ENCODE measurements at places on chromosomes 4 and X.

GRCh38 chr4:3363411-3364141 lies 70.8 kb downstream of the RGS12 start:
- no peak for DNase-seq

DNA sequence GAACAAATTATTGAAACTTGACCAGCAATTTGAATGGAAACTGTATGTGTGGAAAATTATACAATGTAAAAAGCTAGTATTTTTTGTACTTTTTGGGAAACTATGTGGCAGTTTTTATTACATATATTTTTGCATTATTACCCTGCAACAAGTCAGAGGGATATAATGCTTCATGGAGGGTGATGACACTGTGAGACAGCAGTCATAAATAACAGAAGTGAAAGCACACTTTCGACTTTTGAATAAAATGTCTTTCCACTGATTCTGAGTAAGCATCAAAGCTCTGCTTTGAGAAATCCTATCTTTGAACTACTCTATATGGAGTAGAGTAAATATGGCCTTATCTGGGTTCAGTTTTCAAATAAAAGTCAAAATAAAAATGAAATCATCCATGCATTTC lies 122.6 kb upstream of the PABPC4L start:
- no peak for DNase-seq

GRCh38 chr4:82501154-82501442 lies 60.7 kb downstream of the TMEM150C start:
- no peak for DNase-seq

DNA sequence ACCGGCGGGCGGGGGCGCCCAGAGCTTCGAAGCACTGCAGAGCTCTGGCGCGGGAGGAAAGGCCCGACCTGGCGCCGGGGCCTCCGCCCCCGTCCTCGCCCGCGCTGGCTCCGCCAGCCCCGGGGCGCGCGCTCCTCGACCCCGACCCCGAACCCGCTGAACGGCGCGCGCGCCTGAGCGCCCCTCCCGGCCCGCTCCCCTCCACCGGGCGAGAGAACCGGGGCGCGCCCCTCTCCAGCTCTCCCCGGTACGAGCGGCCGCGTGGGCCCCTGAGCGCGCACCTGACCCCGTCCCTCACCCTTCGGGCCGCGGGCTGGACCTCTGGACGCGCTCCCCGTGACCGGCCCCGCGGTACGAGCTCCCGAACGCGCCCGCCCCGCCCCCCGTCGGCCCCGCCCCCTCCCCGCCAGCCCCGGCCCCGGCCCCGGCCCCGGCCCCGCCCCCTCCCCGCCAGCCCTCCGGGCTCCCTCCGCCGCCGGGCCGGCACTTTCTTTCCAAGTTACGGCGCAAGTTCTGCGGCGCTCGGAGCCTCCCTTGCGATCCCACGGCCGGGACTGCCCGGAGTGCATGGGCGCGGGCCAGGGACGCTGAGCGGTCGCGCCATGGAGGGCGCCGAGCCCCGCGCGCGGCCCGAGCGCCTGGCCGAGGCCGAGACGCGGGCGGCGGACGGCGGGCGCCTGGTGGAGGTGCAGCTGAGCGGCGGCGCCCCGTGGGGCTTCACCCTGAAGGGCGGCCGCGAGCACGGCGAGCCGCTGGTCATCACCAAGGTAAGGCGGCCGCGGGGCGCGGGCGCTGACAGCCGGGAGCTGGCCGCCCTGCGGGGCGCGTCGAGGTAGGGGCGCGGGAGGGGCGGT lies at the start of gene SHROOM2:
Gene SHROOM2, plus strand, starts transcription at position 486 of the 854 bp plus-strand sequence. Its CDS starts 117 bp downstream, at position 603.
- DNase-seq, result no peak

DNA sequence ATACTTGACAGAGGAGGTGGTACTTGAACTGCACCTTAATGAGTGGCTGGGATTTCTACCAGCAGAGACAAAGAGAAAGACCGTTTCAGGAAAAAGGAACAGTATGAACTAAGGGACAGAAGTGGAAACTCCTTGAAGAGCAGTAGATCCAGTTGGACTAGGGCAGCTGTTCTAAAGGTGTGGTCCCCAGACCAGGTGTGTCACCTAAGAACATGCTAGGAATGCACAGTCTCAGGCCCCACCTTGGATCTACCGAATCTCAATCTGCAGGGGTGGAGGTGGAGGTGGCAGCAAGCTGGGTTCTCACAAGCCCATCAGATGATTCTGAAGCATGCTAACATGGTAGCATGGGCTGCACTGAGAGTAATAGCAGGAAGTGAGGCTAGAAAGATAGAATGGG lies 22.3 kb downstream of the DAPP1 start:
- no peak for DNase-seq

- DNase-seq, result no peak
Measured at GRCh38 chr4:8828869-8829268, 42.8 kb downstream of the HMX1 start.

DNA sequence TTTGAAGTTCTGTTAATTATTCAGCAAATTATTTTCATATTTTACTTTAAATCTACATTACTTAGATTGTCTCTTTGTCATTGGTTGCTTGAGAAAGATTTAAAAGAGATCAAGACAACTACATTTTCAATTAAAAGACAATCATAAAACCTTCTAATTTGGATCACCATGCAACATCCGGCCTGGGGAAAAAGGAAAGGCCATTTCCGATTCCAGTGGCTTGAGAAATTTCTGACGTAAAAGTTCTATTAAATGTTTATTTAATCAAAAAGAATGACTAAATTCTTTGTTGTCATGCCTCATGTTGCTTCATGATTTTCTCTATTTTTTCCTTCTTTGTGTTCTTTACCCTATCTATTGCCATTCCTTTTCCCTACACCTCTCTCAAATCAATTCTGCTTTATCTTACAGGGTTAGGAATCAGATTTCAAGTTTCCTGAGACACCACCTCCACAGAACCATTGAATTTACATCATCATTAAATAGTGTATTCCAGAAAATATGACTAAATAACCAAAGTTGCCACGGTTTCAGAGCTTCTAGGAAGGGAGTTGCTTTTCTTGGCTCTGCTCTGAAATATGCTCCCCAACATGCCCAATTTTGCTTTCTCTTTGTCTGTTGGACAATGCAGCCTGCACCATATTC lies 124.6 kb upstream of the ACSL4 start:
- DNase-seq, result no peak

All from stimulated activated effector memory CD8-positive, alpha-beta T cell treated with anti-CD3 and anti-CD28 coated beads, Interleukin-12 subunit alpha, Interleukin-12 subunit beta, amount 100 ng/mL, for 72 hours (primary cell).